ENCODE measurements at places on chromosomes 4 and X.
A peak's percentile ranks its signal among the peaks of the same experiment; 100 is the strongest.

DNA sequence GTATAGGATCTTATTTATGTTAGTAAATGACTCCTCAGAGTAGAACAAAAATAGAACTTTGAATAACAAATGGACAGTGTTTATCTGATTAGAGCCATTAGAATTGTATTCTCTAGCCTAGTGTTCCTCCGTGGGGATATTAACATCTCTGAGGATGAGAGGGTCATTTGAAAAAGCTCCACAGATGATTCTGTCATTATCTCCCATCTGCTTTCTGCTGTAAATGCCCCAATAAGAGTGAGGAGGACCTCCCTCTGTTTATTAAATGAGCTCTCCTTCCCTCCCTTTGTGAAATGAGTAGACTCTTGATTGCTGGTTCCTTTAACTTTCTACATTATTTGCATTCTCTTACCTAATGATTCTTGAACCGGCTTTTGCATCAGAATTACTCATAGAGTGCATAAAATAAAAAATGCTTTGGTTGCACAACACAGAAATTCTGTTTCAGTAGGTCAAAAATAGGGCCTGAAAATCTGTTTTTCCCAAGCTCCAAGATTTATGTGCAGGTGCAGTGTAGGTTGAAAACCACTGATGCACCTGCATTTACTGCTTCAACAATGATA lies 18.0 kb downstream of the GC start:
- no peak for DNase-seq

DNA sequence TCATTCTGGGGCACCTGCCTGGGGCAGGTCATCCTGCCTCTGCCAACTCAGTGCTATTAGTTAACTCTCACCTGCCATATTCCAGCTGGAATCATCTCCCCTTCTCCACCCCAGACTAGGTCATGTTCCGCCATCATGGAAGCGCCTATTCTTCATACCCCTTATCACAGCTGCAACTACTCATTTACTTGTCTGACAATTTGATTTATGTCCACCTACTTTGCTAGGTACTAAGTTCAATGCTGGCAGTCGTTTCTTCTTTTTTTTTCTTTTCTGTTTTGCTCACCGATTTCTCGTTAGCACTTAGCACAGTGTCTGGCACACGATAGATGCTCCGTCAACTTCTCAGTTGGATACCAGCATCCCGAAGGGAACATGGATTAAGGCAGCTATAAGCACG lies 1.1 kb upstream of the FMR1 start:
- no peak for DNase-seq

DNA sequence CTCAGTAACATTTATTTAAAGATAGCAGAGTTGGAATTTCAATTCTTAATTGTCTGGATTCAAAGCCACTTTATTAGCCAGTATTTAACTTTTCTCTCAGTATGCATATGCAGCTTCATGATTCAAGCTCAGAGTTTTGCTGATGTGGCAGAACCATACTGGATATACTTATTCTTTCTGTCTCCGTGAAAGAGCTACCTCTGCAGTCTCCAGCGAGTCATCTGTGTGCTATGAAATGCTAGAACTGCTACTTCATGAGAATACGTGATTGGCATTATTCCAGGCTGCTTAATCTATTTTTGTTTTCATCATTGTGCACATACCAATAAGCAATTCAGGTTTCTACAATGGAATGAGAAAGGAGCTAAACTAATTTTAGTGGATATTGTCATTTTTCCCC lies 743.7 kb downstream of the C4orf33 start:
- DNase-seq, result peak; percentile 7

DNA sequence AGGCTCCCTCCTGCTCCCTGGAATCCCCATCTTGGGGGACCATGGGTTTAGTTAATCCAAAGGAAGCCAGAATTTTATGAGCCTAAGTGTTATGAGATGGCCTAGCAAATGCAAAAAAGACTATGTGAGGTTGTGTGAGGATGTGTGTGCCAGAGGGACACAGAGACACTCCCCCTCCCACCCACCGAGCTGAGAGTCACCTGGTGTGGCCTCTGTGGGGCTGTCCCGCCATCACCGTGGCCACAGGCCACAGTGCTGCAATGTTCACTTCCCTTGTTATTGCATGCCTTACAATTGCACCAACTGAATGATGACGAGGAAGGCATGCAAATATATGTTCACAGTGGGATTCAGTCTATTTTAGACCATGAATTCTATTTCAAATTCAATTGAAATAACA lies 601 bp upstream of the FGFBP2 start:
- no peak for DNase-seq

- no peak for DNase-seq
Measured at GRCh38 chr4:28890949-28891775, 1829.0 kb upstream of the PCDH7 start.

- DNase-seq, result peak; percentile 54
Measured at GRCh38 chrX:20066968-20067708, 49.6 kb downstream of the MAP7D2 start.

DNA sequence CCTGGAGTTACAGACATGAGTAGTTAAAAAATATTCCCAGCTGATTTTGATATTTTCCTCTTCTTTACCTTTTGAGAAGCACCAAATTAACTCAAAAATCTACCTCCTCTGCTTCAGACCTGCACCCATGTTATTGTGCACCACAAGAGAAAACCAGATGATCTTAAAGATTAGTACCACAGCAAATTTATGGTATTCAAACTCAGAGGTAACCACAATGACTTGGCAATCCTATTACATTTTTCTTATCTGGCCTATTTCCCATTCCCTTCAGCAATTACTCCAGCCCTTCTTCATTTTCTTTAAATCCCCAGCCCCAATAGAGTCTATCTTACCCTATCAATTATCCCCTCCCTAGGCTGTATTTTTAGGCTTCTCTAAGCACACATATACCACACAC lies 535.1 kb downstream of the FAT4 start:
- peak; percentile 58 for DNase-seq

DNA sequence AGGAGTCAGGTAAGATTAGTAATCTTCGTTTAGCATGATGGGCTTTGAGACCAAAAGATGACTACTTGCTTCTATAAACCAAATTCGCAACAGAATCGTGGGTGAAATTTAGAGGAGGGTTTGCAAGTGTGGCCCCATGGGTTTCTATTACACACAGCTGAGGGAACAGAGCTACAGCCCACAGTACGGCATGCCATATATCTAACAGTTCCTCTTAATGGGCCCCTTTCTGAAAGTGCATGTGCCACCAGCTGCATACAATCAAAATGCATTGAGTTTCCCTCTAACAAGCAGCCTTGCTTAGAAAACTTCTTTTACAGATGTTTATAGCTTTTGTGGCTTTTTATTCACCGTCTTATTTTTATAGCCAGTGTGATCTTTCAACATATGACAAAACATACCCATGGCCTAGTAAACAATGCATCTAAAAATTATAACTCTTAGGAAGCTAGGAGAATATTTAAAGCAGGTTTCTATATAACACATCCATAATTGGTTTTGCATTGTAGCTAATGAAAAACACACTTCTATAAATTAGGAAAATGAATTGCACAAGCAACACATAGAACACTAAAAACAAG lies 202.1 kb downstream of the PRDM5 start:
- no peak for DNase-seq

GRCh38 chr4:87309625-87310024 lies 13.1 kb downstream of the HSD17B13 start:
- no peak for DNase-seq

DNA sequence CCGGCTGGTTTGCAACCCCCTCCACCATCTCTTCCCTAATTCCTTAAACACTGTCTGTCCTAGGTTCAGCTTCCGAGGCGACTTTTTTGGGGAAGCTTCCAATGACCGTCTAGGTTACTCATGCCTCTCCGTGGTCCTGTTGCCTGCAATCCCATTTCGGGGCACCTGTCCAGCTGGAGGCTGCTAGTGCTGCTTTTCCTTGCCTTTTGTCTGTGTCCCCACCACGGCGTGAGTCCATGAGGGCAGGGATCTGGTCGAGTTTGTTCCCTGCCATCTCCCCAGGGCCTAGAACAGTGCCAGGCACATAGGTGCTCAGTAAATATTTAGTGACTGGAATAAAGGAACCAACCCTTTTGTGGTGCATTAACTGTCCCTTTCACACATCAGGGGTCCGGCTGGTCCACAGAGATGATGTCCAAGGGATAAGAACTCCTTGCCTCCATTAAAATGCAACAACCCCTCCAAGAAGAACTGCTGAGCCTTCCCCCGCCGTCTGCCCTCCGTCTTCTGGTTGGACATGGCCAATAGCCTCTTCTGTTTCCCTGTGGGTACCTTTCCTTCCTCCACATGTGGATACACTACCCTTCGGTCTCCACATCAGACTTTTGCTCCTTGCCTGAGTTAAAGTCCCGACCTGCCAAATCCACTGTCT lies 5.7 kb upstream of the SORCS2 start:
- DNase-seq, result no peak

DNA sequence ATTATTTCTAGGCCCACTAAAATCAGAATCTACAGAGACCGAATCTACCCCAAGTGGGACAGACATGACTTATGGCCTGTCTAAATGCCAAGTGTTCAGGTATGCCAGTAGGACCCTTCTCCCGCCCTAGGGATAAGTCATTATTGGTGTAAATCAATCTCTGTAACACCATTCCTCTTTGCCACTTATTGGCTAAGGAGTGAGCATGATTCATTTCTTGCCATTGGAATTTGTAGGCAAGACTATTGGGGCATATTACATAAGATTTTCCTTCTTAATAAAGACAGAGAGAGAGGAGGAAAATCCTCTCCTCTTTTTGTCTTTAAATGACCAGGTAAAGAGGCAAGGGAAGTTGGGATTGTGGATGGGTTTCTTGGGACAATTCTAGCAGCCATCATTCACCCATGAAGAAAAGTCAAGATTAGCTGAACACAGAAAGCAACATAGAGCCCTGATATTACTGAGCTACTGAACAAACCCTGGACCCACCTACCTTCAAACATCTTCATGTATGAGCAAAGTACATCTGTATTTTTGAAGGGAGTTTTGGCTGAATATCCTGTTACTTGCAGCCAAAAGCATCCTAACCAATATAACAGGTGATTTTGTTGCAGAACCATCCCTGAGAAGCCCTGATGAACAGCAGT lies 2.6 kb downstream of the SLC9B2 start:
- no peak for DNase-seq

DNA sequence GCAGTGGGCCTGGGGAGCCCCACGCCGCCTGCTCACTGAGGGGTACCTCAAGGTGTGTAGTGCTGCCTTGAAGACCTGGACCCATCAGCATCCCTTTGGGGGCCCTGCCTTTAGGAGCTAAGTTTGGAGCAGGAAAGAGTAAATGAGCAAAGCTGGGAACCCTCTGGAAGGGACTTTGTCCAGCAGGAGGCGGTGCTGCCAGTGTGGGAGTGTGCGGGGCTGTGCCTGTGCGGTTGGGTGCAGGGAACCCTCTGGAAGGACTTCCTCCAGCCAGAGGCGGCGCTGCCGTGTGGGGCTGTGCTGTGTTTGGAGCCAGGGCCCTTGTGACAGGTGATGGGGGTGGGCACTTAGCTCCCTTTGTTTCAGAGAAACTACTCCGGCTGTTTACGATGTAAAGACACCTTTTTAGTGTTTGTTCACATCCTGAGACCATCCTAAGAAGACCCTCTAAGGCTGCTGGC lies 25.8 kb downstream of the RGS12 start:
- DNase-seq, result no peak

- DNase-seq, result peak; percentile 40
Measured at GRCh38 chr4:41070516-41071281, 143.6 kb downstream of the APBB2 start.

GRCh38 chr4:15318621-15319348 lies 109.0 kb upstream of the C1QTNF7 start:
- DNase-seq, result peak; percentile 69

DNA sequence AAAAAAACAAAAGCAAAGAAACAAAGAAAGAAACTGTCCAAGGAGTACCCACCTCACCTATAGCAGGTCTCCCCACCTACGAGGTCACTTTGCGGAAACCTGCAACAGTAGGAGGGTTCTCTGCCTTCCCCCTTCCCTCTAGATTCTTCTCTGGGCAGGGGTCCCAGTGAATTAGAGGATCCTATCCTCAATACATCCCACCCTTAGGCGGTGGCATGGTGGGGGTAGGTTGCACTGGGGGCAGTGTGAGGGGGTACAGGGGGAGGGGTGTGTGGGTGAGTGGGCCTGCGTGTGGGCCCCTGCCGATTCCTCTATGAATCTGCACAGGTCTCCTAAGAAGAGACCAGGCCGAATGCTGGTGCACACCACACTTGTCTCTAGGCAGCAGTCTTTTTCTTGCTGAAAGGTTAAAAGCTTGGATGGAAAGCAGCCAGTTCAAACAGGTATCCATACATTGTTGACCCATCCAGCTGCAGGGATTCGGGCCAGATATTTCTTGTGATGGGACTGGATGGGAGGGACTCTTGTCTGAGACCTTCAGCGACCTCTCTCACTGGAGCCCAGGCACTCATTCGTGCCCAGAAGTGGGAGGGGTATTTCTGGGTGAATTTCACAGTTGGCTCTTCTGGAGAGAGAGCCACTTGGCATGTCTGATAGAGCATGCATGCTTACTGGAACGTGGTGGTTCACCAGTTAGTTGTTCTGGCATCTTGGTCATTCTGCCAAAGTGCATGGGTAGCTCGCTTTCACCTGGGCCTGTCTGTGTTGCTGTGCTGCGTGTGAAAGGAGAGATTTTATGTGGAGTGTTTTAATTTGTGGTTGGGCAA lies 65.6 kb downstream of the NBDY start:
- no peak for DNase-seq

DNA sequence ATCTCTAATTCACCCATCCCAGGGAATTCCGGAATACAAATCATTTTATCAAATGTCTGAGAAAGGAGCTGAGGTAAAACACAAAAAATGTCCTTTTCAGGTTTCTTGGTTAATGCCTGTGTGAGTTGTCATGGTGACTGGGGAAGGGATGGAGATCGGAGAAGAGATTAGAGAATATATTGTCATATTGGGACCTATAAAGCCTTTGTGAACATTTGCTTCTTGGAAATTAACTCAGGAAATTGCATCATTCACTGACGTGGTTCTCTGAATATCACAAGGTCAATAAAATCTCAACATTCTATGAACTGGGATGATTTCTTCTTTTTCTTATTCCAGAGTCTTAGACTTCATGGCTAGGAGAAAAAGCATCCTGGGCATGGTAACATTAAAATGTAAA lies 174.8 kb upstream of the GLRA2 start:
- peak; percentile 37 for DNase-seq

DNA sequence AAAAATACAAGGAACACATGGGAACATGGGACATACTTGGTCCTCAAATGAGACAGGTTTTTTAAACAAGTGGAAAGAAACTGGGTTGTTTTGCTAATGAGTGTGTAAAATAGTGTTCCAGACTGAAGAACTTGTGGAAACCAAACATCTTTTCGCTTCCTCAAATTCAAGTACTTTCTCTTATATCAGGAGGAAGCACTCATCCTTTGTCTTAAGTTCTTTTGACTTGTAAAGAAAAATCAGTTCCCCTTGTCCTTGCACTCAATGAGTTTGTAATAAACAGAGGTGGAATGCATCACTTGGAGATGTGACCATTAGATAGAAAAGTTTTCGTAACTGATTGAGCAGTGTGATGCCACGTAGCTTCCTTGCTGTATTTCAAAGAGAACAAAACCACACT lies 101.1 kb downstream of the PHOX2B start:
- no peak for DNase-seq

GRCh38 chr4:6196324-6196723 lies 4.0 kb downstream of the JAKMIP1 start:
- no peak for DNase-seq

GRCh38 chr4:71184195-71184781 lies 154.5 kb upstream of the SLC4A4 start:
- peak; percentile 70 for DNase-seq

GRCh38 chr4:120694973-120695372 lies 227.6 kb downstream of the PRDM5 start:
- DNase-seq, result peak; percentile 77

- DNase-seq, result no peak
Measured at GRCh38 chr4:108783665-108784463, 21.0 kb upstream of the ETNPPL start.
